Activated T-helper 9 cell treated with anti-CD3 and anti-CD28 coated beads, Interleukin-2, amount 50 U/mL, for 16 hours (primary cell): ENCODE measurements at places on chromosomes 12 and 14.

- no peak for DNase-seq
These were observed 9.4 kb downstream of the KCNA1 start for GRCh38 chr12:4918950-4919660.

GRCh38 chr12:132314516-132315233, 14.7 kb downstream of the GALNT9 start:
- DNase-seq = no peak

DNA sequence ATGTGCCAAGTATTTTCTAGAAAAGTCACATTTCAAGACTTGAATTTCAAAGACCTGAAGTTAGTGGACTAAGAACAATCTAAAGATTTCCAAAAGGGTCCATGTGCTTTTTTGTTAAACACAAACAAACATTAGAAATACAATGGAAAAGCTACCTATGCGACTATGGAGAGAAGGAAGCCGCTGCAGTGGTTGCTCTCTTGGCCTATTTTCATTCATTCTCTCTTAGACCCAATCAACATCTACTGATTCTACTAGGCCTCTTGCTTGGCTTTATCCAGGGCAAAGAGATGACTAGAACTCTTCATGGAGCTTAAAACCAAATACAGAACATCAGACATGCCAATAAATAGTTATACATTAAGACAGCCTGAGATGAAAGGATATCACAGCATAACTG, 9.9 kb downstream of the FGD6 start:
- no peak for DNase-seq

- no peak for DNase-seq
These were observed 50.5 kb upstream of the HIF1A start for GRCh38 chr14:61644834-61645233.

DNA sequence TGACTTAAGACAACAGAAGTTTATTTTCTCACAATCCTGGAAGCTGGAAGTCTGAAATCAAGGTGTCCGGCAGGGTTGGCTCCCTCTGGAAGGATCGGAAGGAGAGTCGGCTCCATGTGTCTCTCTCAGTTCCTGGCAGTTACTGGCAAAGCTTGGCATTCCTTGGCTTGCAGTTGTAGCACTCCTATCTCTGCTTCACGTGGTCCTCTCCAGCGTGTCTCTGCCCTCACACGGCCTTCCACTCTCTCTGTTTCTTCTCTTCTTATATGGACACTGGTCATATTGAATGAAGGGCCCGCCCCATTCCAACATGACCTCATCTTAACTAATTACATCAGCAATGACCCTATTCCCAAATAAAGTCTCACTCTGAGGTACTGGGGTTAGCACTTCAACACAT, 60.1 kb upstream of the TUNAR start:
- DNase-seq = no peak

DNA sequence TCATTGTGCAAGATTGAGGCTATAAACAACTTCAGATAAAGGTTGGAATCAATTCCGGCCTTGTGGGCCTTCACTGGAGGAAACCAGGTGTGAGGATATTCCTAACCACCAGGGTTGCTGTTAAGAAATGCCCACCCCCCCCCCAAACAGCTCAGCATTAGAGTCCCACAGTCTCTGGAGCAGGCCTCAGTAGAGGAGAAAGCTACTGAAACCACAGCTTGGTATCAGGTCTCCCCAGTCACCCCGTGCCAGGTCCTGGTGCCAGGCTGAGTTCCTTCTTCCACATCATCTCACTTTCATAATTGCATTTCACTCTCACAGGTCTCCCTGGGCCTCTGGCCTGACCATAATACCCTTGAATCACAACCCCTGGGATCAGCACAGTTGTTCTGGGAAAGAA, 12.5 kb downstream of the GALNT6 start:
- DNase-seq = no peak

DNA sequence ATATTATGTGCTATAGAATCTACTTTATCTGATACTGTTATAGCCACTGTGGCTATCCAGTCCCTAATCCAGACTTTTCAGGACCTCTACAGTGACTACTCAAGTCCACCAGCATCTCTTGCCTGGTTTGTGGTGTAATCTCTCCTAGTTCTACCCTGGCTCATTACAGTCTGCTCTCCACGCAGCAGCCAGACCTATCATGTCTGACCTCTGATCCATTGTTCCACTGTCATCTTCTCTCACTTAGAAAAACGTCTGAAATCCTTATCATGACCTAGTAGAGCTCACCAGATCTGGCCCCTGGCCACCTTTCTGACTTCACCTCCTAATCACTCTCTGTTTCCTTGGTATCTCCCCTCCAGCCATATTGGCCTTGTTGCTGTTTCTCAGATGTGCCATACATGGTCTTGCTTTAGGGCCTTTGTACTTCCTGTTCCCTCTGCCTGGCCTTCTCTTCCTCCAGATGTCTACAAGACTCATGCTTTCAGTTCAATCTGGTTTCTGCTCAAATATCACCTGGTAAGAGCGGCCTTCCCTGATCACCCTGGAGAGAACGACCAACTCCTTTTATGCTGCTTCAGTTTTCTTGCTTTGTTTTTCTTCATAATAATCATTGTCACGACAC, 475.5 kb downstream of the AACS start:
- no peak for DNase-seq

GRCh38 chr14:59852350-59852749, 18.2 kb downstream of the RTN1 start:
- no peak for DNase-seq

GRCh38 chr14:92546347-92547053, 32.9 kb downstream of the RIN3 start:
- DNase-seq = no peak

- no peak for DNase-seq
These were observed 10.8 kb downstream of the TMEM179 start for GRCh38 chr14:104593710-104594136.

GRCh38 chr14:77965050-77965449, 165.1 kb downstream of the ADCK1 start:
- DNase-seq = no peak

GRCh38 chr12:64912516-64913255, 88.2 kb downstream of the TBC1D30 start:
- no peak for DNase-seq

GRCh38 chr14:92932448-92933395, 9.8 kb downstream of the CHGA start:
- no peak for DNase-seq

GRCh38 chr12:46785382-46785781, 40.4 kb downstream of the SLC38A4 start:
- DNase-seq = no peak

- no peak for DNase-seq
These were observed 191.3 kb downstream of the ANO6 start for GRCh38 chr12:45406988-45407850.

DNA sequence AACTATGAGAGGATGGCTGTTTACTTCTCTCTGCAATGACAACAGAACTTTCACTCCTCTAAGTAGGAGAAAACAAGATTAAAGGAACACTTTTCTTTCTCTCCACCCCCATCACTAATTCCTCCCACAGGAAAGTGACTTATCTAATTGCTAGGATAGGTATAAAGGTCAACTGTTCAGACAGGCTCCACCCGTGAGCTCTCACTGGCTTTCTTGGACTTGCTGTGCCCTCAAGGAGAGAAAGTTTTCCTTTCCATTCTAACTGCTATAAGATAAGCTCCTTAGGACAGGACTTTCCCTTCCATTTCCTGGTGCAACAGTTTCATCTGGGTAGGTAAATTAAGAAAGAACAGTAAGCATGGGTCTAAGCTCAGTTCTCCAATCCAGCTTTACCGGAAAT, 4.8 kb downstream of the SLC41A2 start:
- DNase-seq = no peak

GRCh38 chr14:50040401-50040775, 76.0 kb downstream of the VCPKMT start:
- DNase-seq = no peak

- DNase-seq = no peak
These were observed 96.2 kb upstream of the FKBP4 start for GRCh38 chr12:2698566-2698965.

- no peak for DNase-seq
These were observed 22.4 kb downstream of the NFYB start for GRCh38 chr12:104115587-104115975.

- no peak for DNase-seq
These were observed 10.9 kb upstream of the ZNF705A start for GRCh38 chr12:8145754-8146441.

- DNase-seq = no peak
These were observed 40.6 kb downstream of the ACTN1 start for GRCh38 chr14:68938271-68939150.

GRCh38 chr12:113524495-113524894, 52.8 kb upstream of the LHX5 start:
- no peak for DNase-seq

DNA sequence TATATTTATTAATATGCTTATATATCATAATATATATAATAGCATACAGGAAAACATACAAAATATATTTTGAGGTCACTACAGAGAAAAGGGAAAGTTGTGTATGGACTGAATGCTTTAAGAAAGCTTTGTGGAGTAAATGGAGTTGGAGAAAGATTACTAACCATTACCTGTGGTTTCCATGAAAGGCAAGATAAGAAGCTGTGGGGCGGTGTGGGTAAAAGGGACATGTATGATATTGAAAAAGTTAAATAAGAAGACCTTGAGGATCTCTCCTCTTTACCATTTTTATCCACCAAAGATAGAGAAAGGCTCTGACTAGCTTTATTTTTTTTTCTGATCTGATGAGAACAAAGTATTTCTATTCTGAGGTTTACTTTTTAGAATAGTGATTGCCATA, 404.4 kb downstream of the TRHDE start:
- no peak for DNase-seq

DNA sequence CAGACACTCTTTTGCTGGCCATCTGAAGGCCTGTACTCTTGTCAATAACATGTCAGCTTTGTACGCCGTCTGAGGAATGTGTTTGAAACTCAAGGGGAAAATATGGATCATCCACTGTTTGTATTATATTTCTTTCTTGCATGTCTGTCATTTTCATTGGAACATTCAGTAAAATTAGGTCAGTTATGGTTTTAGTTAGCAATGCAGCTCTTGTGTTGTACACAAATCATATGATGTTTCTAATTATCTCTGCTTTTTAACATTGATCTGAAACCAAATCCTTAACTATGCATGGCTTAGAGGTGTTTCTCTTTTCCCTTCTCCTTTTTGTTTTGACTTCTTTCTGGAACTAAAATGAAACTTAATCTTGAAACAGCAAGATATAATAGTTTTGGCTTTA, 333.6 kb upstream of the PRICKLE1 start:
- no peak for DNase-seq

DNA sequence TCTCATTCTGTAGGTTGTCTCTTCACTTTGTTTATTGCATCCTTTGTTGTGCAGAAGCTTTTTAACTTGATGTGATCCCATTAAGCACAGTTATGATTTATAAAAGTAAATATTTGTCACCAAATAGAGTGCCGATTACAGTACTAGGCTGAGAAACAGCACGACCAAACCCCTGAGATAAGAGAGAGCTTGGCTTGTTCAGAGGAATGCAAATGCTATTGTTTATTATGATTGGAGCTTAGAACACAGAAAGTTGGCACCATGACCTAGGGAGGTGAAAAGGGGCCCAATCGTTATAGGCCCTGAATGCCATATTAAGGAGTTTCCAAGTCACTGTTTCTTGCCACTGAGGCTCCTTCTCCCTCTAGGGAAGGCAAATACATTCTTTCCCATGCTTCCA, 214.9 kb downstream of the KITLG start:
- no peak for DNase-seq

DNA sequence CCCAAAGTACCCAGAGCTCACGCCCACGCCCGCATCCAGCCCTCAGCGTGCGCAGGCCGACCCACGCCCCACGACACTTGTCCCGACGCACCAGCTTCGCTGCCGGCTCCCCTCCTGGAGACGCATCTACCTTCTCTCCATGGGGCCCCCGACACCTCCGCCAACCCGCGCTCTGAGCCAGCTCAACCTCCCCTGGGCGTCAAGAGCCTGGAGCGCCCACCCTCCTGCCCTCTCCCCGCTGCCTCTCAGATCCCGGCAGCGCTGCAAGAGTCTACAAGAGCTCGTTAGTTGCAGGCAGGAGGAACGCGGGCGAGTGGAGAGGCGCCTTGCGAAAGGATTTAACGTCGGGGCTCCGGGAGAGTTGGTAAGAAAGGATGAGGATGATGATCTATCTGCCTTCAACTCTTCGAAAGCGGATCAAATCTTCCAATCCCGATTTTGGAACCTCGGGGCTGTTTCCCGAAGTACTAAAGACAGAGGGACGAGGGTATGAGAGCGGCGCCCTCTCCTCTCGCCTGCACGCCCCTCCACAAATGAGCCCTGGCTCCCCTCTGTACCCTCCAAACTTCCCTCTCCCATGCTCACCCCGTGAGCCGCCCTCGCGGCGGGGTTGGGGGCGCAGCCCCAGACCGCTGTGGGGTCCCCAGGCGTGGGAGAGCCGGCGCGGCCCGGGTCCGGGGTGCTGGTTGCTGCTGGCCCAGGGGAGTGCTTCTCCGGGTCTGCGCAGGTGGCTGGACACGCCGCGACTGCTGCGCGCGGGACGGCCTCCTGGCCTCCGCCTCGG, 979 bp downstream of the LTBP2 start:
- no peak for DNase-seq

DNA sequence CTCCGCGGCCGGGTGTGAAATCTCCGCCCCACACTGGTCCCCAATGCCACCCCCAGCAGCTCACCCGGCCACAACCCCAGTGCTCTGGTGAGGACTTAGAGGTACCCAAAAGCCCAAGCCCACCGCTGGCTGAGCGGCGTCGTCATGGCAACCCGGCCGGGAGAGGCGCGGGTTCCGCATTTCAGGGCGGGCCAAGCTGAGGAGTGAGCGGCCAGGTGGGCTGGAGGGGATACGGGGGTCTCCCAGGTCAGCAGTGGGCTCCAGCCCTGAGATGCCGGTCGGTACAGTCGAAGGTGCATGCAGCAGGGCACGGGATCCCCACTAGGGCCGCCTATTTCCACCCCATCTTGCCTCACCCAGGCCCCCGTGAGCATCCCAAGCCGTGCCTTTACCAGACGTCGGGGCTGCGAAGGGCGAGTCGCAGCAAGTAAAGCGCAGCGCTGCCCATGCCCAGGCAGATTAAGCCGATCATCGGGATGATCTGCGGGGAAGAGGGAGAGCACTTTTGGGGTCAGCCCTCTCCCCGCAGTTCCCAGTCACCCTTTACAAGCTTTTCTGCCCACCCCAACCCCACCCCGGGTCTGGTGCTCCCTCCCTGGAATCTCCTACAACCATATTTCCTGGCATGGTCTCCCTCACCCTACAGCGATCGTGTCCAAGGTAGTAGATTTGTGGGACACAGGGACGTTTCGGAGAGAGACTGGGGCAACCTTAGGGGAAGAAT, 6.9 kb downstream of the SHMT2 start:
- no peak for DNase-seq

GRCh38 chr12:75526655-75527511, 15.5 kb upstream of the KRR1 start:
- DNase-seq = no peak

DNA sequence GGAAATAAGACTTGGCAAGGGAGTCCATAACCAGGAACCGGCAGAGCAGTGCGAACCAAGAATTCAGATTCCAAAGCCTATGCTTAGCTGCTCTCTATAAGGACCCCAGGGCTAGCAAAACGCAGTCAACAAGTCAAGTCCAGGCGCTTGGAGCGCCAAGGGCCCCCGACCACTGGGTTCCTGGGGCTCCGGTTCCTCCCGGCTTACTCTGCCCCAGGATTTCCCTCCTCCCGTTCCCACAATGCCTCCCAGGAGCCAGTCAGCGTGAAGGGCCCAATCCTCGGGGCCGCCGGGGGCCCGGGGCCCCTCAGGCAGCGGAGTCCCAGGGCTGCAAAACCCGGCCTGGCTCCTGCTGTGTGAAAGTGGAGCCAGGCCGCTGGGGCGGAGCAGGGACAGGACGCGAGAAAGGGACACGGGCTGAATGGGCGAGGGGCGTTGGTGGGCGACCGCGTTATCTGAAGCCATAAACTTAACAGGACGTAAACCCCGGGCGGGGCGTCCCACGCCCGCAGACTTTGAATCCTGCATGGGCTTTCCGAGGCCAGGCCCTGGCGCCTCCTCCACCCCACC, 1.5 kb downstream of the KRT8 start:
- peak; percentile 12 for DNase-seq
